ENCODE measurements at places on chromosomes 12 and 14.

DNA sequence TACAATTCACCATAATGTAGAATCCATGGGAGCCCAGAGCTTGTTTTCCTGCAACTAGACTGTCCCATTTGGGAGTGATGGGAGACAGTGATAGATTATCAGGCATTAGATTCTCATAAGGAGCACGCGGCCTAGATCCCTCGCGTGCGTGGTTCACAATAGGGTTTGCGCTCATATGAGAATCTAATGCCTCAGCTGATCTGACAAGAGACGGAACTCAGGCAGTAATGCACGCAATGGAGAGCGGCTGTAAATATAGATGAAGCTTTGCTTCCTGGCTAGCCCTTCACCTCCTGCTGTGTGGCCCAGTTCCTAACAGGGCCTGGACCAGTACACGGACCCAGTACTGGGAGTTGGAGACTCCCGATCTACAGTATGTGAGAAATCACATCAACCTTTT lies 126.7 kb downstream of the FBXL14 start:
- no peak for DNase-seq

GRCh38 chr12:130339951-130340350 lies 2.3 kb downstream of the PIWIL1 start:
- no peak for DNase-seq

- no peak for DNase-seq
These were observed 4.1 kb upstream of the PLEK2 start for GRCh38 chr14:67416085-67416484.

GRCh38 chr12:93702707-93703315 lies 25.6 kb downstream of the CRADD start:
- DNase-seq = no peak

GRCh38 chr14:68554231-68554630 lies 238.6 kb downstream of the ZFP36L1 start:
- DNase-seq = no peak

- no peak for DNase-seq
These were observed 350.2 kb downstream of the DIO2 start for GRCh38 chr14:79861111-79861510.

DNA sequence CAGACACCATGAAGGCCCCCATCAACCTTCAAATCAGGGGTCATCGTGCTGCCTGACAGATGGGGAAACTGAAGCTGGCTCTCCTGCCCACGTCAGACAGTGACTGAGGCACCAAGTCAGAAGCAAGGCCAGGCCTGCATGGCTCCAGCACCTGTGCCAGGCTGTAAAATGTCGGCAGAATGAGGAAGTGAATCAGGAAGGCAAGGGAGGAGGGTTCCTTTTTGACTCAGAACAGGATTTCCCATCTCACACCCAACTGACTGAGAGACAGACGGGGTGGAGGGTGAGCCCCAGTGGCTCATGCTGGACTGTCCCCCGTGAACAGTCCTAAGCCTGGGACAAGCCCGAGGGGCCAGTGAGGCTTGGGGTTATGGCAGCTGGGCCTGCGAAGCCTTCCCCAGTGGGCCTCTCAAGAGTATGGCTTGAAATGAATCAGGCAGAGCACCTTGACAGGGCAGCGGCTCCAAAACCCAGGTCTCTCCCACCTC lies 20.9 kb downstream of the SYNE3 start:
- no peak for DNase-seq

GRCh38 chr14:84112589-84112988 lies 1417.4 kb upstream of the FLRT2 start:
- no peak for DNase-seq

DNA sequence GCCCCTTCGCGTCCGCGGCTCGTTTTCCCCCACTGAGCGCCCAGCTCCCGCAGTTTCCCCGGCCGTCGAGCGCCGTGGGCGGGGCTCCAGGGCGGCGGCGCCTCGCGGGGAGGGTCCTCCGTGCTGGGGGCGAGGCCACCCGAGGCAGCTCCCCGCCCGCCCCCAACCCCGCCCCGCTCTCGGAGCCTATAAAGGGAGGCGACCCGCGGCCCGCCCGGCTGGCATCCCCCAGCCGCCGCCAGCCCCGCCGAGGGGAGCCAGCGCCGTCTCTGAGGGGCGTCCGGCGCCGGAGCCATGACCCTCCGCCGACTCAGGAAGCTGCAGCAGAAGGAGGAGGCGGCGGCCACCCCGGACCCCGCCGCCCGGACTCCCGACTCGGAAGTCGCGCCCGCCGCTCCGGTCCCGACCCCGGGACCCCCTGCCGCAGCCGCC lies at the start of gene TAMALIN:
TSS of gene TAMALIN (plus strand) at position 221 of the 432 bp plus-strand sequence. CDS start at position 295, 74 bp downstream.
- no peak for DNase-seq

- DNase-seq = no peak
These were observed 5.4 kb downstream of the VWF start for GRCh38 chr12:6118891-6119568.

DNA sequence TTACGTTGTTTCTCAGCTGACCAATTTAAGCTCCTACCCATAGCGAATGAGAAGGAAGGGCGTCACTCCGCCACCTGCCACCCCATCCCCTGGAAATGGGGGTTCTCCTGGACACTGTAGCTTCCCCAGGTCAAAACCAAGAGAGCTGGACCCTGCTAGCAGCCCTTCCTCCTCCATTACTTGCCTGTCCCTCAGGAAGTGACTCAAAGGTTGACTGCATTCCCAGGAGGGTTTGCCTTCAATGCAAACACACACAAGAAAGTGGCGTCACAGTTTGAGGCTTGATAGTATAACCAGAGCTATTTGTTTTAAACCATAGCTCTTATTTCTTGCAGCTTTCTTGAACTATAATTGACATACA lies 79.1 kb downstream of the KCNK13 start:
- DNase-seq = peak; percentile 36

DNA sequence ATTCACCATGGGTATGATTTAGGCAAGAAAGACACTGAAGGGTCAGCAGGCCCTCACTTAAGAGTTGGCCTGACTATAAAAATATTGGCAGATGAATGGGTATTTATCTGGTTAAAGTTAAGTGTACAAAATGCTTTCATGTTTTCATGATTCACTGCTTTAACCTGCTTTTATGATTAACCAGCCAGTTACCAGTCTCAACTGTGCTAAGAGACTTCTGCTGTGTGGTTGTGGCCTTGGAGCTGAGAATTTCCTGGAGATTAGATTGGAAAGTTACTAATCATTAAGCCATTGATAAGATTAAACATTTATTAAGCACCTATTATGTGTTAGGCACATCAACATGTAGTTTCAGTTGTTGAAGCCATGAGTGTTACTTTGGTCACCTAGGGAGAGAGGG lies 68.9 kb downstream of the RASSF8 start:
- DNase-seq = no peak

- DNase-seq = no peak
These were observed 43.6 kb upstream of the APPL2 start for GRCh38 chr12:105279460-105280056.

DNA sequence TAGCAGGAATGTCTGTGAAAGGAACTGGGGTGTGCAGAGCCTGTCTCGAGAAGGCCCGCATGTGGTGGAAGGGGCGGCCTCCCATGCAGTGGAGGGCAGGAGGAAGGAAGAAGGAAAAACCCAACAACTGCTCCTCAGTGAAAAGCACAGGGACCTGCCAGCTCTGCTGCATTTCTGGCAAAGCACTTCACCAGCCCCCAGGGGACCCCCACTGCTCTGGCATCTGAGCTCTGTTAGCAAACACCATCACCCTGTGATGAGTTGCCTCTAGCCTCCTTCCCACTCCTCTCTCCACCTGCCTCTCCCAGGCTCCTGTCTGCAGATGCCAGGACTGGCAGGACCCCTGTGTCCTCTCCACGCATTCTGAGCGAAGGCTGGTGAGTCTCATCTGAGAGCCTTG lies 69.0 kb upstream of the DDX11 start:
- DNase-seq = no peak

GRCh38 chr14:105143451-105144025 lies 25.0 kb downstream of the JAG2 start:
- no peak for DNase-seq

- DNase-seq = no peak
These were observed 4.3 kb downstream of the RNF212B start for GRCh38 chr14:23242076-23242475.

Measured in non-pigmented ciliary epithelial cell (primary cell).